Bone marrow (tissue), 2 donors: ENCODE measurements at places on chromosomes 2 and 18.

DNA sequence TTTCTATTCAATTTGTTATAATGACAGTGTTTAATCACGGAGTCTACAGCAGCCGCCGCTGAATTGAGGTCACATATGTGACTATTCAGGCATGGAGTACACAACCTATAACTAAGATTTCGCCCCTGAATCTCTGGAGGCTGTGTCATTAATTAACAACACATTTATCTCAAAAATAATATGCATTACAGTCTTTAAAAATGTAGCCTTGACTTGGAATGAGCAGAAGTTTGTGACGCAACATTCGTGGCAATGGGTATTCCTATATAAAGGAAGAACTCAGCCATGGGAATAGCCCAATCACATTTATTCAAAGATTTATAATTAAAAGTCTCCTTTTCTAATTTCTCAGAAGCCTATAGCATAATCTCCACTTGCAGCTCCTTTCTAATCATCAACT, 60.6 kb upstream of the LYPD1 start:
- no peak for DNase-seq

- DNase-seq, result no peak
Measured at GRCh38 chr2:195716466-195716865, 59.4 kb downstream of the SLC39A10 start.

- no peak for DNase-seq
Measured at GRCh38 chr2:2797797-2798196, 466.7 kb upstream of the MYT1L start.

DNA sequence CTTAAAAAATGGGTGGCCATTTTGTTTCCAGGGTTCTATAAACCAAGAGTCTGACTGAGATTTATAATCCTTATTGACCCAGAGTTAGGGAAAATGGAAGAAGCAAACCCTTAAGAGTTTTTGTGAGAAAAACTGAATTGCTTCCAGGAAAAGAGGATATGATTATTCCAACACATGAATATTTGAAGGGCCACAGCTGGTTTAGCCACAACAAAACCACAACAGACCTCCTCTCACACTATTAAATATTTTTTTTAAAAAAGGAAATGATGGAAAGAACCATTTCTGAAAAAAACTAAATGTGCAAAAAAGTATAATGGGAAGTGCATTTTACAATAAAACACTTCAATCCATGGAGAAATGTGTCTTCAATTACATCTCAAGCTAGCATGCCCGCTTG, 182.7 kb downstream of the ETAA1 start:
- DNase-seq, result no peak

GRCh38 chr2:23351388-23352141, 33.4 kb upstream of the KLHL29 start:
- DNase-seq, result no peak

- DNase-seq, result no peak
Measured at GRCh38 chr2:117212562-117212961, 601.9 kb upstream of the DDX18 start.

DNA sequence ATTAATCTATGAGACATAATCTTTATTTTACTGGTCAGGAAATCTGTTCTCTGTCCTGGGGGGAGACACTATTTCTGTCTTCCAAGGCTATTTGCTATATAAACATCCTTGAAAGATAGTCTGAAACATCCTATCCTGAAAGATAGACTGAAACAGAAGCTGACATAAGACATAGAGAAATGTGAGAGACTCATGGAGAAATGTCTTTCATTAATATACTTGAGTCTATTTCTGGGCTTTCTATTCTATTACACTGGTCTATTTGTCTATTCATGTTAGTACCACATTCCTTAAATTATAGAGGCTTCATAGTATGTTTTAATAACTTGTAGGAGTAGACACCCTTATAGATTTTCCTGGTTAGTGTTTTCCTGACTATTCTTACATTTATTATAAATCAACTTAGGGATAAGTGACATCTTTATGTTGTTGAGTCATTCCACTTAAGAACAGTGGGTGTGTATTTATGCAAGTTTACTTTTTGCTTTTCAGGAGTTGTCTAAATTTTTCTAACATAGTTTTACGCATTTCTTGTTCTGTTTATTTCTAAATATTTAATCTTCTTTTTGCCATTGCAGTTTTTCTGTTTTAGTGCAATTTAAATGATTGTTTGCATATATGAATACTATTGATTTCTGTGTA, 244.9 kb upstream of the ZSWIM2 start:
- no peak for DNase-seq

DNA sequence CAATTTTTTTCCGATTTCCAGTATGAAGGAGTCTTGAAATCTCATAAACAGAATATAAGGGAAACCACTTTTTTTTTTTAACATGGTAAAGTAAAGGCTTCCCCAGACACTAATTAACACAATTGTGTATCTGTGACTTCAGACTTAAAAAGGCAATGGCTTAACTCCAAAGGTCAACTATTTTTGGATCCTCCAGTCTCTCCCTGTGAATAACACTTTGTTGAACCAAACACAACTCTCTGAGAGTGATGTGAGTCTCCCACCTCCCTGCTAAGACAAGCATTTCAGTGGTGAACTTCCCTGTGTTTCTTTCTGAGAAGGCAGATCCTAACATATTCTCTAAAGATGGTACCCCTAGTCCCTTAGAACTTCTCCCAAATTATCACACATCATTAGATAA, 219.6 kb upstream of the RBBP8 start:
- no peak for DNase-seq
